CD8-positive, alpha-beta memory T cell (primary cell): ENCODE measurements at places on chromosomes 6 and 20. TPM values are rescaled to one million over a fixed set of nuclear protein-coding genes. Genes with fewer than 3 reads are reported as not detected.

GRCh38 chr6:55869674-55870073, 5.7 kb downstream of the BMP5 start:
- no peak for DNase-seq

DNA sequence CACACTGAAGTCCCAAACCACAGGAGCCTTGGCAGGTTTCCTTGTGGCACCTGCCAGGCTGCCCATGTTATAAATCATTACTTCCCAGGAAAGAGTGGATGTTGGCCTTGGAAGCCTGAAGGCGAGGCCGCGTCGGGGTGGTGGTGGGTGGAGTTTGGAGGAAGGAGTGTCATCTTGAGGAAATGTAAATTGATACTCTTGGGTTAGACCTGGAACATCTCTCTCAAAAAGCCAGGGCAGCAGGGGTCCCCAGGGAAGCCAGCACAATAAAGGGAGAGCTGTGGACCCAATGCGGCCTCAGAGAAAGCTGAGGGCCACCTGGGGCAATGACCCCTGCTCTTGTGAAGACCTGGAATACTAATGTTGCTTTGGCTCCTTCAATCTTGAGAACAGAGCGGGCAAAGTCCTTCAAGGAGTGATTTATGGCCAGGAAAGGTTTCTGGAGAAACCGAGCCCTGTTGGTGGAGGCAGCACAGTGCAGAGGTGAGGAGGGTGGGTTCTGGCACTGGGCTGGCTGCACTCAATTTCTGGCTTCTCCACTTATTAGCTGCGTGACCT, 26.3 kb upstream of the TRAF3IP2 start:
- DNase-seq, result no peak

DNA sequence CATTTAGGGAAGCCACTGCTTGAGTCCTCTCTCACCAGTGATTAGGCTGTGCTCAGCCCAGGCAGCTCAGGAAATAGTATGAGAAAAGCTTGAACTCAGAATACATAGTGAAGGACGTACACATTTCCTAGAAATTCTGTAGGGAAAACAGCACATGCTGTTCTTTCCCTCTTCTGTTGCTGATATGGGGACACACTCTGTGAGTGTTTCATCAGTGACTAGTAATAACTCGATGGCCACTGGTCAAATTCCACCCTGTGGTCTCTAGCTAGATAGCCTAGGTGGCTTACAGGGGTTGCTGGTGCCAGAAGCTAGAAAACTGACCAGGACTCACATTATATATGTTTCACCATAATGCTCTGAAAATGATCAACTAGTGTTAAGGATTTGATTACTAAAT, 259.8 kb upstream of the SOX4 start:
- DNase-seq, result no peak

Gene ECT2L
- total RNA-seq, result not detected

- no peak for DNase-seq
These were observed 201.6 kb upstream of the SNX9 start for GRCh38 chr6:157621406-157621805.

GRCh38 chr6:54043360-54043759, 67.9 kb upstream of the MLIP start:
- DNase-seq, result no peak

Gene BIRC7
- not detected for total RNA-seq

DNA sequence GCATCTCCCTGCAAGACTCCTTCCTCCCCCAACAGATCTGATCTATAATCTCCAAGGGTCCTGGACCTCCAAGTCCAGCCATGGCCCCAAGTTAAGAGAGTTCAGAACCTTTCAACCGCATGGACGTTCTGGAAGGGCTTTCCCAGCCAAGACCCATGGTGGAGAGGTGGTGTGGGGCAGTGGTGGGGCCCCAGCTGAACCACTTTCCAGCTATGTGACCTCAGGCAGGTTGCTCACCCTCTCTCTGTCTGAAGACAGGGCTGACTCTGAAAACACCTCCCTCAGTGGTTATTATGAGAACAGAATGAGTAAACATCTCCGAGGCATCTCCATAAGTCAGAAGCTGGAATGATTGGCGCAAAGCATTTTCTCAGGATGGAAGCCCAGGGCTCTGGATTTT, 887 bp downstream of the CLPS start:
- no peak for DNase-seq

Gene DLL1
- total RNA-seq, result 0.79 TPM

Gene PDYN
- not detected for total RNA-seq

Gene PSMA7
- total RNA-seq, result 464 TPM

Gene TRIM40
- not detected for total RNA-seq

Gene VSTM2L
- total RNA-seq, result not detected

GRCh38 chr20:59336540-59336939, 36.1 kb downstream of the EDN3 start:
- DNase-seq, result no peak
